ENCODE measurements at places on chromosomes 12 and 14.

- DNase-seq: no peak
Measured at GRCh38 chr12:42760550-42760949, 171.0 kb upstream of the PRICKLE1 start.

- DNase-seq: no peak
Measured at GRCh38 chr12:58293308-58293982, 352.1 kb downstream of the ATP23 start.

DNA sequence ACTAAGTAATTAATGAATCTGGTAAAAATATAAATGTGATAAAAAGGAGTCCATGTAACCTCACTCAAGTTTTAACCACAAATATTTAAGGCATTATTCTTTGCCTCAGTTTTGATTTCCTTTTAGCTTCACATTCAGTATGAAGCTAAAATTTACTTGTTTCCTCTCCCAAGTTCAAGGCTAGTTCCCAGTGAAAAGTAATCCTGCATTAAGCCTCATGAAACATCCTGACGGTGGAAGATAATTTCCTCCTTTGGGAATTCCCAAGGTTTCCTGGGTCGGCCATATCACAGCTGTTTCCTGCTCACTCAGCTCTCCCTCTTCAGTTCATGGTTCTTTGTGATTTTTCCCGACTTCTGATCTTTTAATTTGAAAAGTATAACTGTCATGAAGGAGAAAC is 1256.8 kb upstream of the FLRT2 start:
- no peak for DNase-seq

GRCh38 chr12:124909831-124910560 is 4.5 kb downstream of the UBC start:
- DNase-seq: no peak

DNA sequence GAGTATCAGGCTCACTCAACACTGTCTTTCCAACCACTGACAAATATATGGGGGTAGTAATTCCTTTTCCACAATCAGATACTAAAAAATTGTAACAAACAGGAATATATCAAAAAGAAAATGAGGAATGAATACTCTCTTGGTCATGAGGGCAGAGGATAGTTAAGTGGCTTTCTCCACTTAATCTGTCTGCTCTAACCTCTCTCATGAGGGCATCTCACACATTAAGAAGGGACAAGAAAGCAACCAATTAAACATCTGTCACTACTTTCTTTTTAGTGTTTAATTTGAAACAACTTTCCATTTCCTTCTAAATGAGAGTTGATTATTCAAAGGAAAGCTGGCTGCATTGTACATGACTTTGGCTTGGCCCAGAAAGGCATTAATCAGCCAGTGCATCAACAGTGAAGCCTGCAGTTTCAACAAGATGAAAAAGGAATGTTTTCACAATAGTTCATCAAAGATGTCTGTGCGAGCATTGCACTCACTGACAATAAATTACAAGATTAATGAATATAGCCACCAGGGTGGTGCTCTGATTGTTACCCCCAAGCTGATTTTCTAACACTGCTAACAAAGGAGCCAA is 142.0 kb downstream of the SEC23A start:
- DNase-seq: no peak

GRCh38 chr12:53750812-53751335 is 905 bp downstream of the CISTR start:
- DNase-seq: no peak

DNA sequence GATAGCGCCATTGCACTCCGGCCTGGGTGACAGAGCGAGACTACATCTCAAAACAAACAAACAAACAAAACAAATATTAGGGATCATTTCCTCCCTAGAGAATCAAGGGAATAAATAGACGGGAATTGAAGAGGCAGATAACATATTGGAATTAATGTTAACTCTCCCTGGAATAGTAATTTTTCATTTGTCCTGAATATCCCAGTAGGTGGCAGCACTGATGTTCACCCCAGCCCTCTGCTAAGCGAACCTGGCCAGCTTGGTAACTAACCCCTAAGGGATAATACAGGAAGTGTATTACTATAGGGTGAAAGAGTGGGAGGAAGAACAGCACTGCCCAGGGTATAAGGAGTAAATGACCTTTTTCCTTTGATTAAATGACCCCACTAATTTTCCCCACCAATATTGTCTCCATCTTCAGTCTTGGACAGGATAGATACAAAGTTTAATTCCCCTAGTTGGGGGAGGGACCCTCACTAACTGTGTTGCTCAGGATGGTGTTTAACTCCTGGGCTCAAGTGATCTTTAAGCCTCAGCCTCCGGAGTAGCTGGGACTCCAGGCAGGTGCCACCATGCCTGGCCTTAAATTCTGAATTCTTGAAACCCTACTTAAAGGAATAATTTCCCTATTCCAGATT is 40.5 kb downstream of the SLC2A14 start:
- peak; percentile 31 for DNase-seq

DNA sequence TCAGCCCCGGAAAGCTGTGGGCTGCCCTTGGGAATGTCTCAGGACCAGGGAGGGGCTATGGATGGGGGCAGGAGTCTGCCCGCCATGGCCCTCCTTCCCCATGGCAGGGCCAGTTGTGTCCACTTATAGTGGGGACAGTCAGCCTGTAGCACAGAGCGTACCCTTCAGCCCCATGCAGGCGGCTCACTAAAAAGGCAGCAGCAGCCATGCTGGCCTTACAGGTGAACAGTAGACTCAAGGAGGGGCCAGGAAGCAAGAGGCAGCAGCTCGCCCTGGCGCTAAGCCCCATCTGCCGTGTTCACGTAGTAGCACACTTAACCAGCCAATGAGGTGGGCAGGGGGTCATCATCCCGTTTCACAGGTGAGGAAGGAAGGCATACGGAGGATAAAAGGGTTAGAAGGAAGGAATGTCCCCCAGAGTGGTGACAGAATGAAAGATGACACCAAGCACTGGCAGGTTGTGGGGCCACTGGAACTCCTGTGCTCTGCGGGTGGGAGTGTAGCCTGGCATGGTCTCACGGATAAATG is 52.7 kb downstream of the FAM222A start:
- peak; percentile 0 for DNase-seq

- DNase-seq: no peak
Measured at GRCh38 chr12:6092784-6093722, 31.4 kb downstream of the VWF start.
